ENCODE measurements at places on chromosomes 16 and 17.

DNA sequence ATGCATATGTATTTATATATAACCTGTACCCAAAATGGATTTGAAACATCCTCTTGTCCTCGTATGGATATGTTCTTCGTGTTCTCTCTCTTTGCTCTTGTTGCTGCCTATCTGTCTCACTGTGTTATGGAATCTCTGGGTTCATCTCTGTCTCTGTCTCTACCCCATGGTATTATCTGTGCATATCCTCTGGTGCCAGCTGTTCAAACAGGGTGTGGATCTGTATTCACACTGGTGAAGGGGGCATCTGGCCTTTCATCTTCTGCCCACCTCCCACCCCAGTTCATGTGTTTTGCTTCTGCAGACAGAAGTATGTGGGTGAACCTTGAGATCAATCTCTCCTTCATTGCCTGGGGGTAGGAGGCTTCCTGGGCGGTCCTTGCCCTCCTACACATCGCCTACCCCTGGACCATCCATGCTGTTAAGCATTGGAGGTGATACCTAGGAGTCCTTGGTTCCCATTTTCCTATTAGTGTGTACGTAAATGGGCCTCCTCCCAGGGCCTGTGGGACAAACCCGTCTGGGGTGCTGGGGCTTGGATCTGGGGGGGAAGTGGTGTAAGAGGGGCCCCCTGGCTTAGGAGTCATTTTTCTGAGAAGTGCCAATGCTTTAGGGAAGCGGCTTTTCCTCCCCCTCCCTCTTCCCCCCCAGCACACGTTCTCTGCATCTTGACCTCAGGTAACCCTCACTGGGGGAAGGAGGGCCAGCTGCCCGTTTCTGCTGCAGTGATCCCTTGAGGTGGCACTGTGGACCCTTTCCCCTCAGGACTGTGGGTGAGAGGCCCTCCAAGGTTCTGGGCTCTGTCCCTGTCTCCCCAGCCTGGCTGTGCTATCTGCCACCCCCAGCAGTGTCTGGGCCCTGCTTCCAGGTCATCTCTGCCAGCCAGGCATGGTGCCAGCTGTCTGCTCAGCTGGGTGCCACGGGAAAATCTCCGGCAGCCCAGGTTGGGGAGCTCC is 21.1 kb downstream of the RARA start:
- peak; percentile 7 for DNase-seq

DNA sequence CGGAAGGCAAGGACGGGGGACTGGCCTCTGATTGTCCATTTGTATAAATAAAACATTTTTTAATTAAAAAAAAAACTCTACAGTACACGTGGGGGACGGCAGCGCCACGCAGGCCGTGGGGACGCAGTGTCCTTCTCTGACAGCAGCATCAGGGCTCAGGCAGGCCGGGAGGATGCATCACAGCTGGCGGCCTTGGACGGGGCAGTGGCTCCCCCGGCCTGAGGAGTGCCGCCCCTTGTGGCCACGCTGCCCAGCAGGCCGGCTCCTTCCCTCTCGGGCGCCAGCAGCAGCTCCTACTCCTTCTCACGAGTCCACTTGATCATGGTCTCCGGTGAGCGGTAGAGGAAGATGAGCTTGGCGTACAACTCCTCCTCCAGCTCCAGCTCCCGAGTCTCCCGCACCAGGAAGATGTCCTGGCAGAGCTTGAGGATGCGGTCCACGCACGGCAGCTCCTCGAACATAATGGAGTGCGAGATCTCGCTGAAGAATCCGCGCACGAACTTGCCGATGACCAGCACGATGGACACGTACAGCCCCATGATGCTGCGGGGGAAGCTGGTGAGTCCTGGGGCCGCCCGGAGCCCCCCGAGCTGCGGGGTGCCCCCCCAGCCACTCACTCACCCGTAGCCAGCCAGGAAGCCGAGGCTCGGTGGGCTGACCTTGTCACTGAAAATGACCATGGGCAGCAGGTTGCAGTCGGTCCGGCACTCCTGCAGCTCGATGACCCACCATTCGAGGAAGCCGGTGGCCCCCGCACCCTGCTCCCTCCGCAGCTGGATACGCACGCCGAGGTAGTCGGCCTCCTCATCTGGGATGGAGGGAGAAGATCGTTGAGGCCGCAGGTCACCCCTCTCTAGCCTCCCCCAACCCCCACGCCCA is 9.2 kb downstream of the CTU2 start:
- no peak for DNase-seq

DNA sequence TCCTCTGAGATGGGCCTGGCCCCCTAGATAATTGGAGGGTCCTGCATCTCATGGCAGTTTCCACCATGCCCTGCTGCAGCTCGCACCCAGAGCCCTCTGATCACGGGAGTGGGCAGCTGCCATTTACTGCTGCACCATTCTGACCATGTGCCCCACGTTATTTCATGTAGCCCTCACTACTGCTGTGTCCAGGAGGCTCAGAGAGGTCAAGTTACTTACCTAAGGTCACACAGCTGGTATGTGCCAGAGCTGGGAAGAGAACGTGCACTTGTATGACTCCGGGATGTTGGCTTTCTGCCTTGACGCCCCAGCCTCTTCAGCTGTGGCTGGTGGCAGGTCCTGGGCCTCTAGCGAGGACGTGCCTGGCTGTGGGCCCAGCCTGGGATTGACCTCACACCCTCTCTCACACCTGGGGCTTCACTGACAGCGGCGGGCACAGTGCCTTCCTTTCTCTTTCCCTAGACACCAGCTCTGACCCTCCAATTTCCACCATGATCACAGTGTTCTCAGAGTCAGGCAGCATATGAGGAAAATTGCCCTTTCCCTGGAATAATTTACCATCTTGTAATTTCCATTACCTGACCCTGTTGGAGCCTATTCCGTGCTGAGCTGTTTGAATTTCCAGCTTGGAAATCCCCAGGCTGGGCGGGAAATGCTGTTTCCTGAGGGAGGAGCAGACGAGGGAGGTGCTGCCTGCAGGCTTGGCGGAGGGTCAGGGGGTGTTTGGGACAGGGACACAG is 18.5 kb upstream of the DOC2B start:
- no peak for DNase-seq

GRCh38 chr16:10213748-10214147 is 31.5 kb upstream of the GRIN2A start:
- no peak for DNase-seq

DNA sequence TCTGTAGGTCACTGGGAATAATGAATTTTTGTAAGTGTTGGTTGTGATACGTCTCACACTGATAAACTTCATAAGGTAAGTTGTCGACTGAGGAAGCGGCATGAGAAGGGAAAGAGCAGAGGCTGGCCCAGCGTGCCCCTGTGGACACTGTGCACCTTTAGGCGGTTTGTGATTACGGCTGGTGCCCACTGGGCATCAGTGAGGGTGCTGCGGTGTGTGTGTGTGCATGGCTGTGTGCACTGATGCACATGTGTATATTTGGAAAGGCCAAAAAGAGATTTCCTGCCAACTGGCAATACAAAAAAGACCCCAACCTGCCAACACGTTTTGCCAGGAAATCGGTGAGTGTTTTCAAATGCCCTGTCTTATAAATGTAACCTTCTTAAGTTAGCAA is 11.9 kb downstream of the IRF8 start:
- DNase-seq = no peak

GRCh38 chr16:53212893-53213223 is 158.1 kb downstream of the CHD9 start:
- no peak for DNase-seq

DNA sequence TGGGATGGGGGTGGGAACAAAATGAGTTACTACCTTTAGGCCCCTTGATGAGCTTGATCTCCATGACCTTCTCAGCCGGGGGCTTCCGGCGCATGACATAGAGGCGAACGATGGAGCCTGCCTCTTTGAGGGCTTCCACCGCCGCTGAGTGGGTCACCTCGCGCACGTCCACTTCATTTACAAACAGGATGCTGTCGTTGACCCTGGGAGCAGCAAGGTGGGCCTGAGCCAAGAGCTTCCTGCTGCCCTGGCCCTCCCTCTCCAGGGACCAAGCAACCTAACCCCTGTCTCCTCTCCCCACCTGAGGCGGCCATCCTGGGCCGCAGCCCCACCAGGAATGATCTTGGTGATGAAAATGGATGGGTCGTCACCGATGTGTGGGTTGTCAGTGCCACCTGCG is 16.2 kb downstream of the DLG4 start:
- DNase-seq = no peak

GRCh38 chr17:5610956-5611355 is 26.6 kb upstream of the NLRP1 start:
- no peak for DNase-seq

- DNase-seq = no peak
Measured at GRCh38 chr16:57091200-57091974, 996 bp upstream of the CPNE2 start.

DNA sequence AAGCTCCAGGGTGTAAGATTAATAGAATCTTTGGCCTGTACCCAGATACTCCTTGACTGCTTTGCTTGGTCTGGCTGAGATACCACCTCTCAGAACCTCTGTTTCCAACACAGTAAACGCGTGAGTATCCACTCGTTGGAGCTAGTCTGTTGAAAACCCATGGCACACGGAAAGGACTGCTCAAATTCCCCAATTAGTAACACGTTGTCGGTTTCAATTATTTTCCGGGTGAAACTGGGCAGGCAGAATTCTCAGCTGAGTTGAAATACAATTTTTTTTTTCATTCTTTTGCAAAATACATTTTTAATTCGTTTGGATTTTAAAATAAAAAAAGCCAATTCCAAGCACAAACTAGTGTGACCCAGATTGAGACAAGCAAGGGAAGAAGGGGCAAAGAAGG is 120.5 kb downstream of the MAF start:
- no peak for DNase-seq

DNA sequence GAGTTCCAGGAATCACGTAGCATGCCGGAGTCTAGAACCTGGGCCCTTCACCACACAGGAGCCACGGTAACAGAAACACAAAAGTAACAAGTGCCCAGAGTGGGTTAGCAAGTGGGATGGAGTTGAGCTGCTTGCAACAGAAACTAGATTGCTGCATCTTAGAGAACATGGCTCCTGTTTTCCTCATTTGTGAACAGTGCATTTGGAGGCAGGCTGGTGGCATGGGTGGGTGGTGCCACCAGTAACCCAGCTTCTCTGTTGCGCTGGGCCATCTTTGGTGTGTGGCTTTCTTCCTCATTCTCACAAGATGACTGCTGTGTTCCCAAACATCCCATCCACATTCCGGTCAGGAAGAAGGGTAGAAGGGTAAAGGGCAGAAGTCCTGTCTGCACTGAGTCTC is 95.5 kb downstream of the KATNIP start:
- DNase-seq = no peak

DNA sequence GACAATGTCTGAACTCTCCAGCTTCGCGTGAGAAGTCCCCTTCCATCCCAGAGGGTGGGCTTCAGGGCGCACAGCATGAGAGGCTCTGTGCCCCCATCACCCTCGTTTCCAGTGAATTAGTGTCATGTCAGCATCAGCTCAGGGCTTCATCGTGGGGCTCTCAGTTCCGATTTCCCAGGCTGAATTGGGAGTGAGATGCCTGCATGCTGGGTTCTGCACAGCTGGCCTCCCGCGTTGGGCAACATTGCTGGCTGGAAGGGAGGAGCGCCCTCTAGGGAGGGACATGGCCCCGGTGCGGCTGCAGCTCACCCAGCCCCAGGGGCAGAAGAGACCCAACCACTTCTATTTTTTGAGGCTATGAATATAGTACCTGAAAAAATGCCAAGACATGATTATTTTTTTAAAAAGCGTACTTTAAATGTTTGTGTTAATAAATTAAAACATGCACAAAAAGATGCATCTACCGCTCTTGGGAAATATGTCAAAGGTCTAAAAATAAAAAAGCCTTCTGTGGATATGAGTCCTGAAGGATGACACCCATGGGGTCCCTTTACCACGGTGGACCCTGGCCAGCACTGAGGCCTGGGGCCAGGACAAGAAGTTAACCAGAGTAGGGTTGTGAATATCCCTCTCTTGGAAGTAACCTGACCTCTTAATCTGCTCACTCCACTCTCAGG is 10.5 kb upstream of the ITGAD start:
- no peak for DNase-seq

DNA sequence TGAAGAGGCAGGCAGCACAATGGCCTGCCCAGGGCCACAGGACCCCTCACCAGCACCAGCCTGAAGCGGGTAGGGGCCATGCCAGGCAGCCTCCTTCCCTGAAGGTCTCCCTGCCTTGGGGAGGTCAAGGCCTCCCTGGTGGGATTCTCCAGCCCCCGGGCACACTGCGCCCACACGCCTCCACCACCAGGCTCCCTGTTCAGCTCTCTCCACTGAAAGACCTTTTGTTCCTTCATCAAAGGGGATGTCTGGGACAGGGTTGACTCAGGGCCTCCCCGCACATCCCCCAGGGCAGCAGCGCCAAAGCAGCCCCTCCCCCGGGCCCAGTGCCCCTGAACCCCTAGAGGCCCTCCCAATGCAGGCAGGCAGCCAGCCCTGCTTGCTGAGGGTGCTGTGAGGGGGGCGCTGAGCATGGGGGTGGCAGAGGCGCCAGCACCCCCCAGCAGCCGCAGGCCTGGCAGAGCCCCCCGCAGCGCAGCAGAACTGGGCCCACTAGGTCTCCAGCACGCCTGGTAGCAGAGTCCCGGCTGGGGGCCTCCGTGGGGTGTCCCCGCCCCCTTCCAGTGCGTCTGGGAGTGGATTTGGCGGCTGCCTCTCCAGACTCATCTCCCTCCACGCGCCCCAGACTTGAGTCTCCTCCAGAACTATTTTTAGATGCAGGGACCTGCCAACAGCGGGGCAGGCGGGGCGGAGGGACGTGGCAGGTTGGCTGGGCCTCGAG is 13.1 kb downstream of the BCAR1 start:
- peak; percentile 67 for DNase-seq

GRCh38 chr16:75535901-75536300 is at the start of gene CHST5:
Gene CHST5 (minus strand): TSS chr16:75536108. CDS start chr16:75530384, 5,724 bp downstream.
- no peak for DNase-seq

GRCh38 chr16:54554581-54554980 is 268.0 kb upstream of the IRX3 start:
- DNase-seq = no peak

DNA sequence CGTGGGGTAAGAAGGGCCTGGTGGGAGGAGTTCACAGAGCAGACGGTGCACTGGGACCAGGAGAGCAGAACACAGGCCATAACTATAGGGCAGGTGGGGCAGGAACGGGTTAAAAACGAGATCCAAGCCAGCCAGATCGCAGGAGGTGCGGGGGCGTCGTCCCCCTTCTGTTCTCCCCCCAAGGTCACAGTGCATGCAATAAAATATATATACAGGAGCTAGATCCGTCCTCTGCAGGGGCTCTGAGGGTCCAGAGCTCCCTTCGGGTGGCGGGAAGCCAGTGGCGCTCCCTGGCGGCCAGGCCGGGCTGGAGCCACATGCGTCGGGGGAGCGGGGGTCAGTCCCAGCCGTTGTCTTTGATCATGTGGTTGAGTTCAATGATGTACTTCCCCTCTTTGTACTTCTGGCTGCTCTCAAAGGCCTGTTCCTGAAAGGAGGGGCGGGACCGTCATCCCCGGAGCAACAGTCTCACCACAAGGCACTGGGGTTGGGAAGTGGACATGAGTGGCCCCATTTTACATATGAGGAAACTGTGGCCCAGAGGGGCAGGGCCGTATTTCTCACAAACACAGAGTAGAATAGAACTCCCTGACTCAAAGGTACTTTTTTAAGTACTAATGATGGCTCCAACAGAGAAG is 768 bp upstream of the TBX6 start:
- peak; percentile 10 for DNase-seq

GRCh38 chr17:63426917-63427308 is 19.2 kb downstream of the CYB561 start:
- DNase-seq = no peak

GRCh38 chr16:74888888-74889287 is 96.0 kb downstream of the WDR59 start:
- no peak for DNase-seq
